AG09319 (cell line): ENCODE measurements at places on chromosomes 11 and 22.

DNA sequence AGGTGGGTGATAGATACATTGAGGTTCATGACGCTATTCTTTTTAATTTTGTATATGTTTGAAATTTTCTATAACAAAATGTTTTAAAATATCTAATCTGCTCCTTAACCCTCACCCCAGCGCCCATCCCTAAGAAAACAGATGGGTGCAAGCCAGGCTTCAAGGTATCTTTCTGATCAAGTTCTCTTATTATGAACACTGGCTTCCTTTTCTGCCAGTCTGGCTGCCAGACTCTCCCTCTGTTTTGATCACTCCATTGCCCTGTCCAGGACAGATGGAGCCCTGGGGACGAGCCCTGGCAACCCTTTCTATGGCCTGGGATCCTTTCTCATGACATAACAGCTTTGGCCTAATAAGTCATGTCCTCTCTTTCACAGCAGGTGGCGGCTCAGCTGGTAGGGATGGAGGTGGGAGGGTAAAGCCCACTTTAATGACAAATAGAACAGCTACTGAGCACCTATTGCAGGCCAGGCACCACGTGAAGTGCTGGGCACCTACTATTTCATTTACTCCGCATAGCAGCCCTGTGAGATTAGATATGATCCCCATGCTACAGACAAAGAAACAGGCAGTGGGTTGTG lies 38.4 kb downstream of the DRD2 start:
- no peak for DNase-seq

DNA sequence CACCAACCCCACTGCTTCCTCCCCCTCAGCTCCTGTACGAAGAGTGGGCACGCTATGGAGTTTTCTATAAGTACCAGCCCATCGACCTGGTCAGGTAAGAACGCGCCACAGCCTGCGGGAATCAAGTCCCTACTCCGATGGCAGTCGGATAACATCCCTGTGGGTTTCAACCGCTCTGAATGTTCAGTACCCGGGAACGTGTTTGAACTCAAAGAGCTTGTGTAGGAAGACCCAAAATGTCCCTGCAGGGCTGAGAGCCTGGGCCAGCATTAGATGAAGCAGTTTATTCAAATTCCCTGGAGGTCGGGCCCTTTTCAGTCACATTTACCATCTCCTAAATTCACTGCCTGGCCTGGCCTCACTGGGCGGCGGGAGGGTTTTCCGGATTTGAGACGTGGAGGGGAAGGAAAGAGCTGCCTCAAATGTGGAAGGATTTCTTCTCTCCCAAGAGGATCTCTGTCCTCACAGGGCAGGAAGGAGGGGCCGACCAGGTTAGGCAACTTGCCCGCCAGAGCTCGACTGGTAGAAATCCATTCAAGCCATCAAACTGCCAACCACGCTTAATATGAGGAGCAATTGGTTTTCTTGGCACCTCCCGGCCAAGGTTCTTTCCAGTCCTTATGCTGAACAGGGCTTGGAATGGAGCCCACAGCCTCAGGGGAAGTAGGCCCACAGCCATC lies 46.3 kb downstream of the ANO1 start:
- DNase-seq, result no peak

DNA sequence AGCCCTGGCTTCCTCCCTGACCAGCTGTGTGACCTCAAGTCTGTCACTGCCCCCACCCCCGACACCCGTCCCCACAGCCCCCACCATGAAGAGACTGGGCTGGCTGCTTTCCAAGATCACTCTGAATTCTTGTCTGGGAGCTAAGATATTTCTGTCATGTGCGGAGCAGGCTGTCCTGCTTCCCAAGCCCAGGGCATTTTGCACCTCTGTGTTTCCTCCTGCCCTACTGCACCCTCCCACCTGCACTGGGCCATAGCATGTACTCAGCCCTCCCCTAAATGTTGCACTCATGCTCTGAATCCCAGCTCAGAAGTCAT lies 30.3 kb upstream of the MYEOV start:
- DNase-seq, result no peak

DNA sequence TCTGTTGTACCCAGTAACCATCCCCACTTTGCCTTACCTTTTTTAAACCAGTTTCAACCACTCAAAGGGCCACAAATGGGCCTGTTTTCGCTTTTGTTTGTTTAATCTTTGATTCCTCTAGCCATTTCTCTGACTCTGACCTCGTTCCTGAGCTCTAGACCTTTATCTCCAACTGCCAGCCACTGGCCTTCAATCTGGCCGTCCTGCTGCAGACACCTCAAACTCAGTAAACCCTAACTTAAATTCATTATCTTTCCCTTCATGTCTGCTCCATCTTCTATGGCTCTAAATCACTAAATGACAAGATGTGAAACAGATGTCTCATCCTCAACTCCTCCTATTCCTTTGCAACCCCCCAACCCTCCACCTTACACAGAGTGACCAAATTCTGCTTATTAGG lies 1.3 kb upstream of the GDPD4 start:
- no peak for DNase-seq

DNA sequence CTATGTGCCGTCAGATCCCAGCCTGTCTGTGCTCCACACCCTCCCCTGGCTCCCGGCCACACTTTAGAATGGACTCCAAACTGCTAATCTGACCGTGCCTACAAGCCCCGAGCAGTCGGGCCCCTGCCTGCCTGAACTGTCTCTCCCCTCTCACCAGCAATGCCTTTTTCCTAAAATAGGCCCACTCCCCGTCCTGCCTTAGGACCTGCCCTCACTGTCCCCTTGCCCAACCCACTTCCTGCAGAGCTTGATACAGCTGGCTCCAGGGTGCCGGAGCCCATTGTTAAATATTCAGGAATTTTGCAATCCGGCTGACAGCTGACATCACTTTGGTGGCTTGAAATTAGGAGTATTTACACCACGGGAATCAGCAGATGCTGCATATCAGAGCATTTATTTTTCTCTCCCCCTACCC lies 21.4 kb downstream of the MN1 start:
- DNase-seq, result no peak

- DNase-seq, result no peak
Measured at GRCh38 chr22:25085930-25086901, 113.4 kb upstream of the CRYBB3 start.

- DNase-seq, result no peak
Measured at GRCh38 chr22:48099671-48100070, 1337.2 kb downstream of the TBC1D22A start.

GRCh38 chr11:103257360-103257759 lies 148.1 kb downstream of the DYNC2H1 start:
- DNase-seq, result no peak

GRCh38 chr22:47161631-47162030 lies 399.2 kb downstream of the TBC1D22A start:
- DNase-seq, result no peak

DNA sequence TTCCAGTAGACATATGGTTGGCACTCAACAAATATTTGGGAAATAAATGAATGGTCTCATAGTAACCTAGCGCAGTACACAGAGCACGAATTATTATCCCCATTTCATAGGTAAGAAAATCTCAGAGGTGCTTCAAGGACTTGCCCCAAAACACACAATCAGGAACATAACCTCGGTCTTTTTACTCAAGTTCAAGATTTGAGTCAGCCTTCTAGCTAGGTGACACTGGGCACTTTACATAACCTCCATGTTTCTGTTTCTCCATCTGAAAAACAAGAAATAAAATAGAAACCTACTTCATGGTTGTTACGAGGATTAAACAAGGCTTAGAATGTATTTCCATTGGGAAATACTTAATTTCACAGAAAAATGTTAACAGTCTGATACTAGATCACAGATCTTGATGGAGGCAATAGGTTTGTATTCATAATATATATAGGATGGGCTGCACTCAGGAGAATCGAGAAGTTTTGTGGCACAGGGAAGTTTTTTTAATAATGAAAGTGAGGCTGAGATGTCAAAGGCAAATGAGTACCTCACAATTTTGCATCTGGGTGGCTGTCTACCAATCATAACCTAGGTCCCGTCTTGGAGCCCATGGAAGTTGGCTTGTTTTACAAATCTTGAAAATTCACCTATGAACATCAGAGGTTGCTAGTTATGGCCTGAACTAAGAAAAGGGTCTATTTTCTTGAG lies 147.4 kb upstream of the ZC3H12C start:
- DNase-seq, result no peak

DNA sequence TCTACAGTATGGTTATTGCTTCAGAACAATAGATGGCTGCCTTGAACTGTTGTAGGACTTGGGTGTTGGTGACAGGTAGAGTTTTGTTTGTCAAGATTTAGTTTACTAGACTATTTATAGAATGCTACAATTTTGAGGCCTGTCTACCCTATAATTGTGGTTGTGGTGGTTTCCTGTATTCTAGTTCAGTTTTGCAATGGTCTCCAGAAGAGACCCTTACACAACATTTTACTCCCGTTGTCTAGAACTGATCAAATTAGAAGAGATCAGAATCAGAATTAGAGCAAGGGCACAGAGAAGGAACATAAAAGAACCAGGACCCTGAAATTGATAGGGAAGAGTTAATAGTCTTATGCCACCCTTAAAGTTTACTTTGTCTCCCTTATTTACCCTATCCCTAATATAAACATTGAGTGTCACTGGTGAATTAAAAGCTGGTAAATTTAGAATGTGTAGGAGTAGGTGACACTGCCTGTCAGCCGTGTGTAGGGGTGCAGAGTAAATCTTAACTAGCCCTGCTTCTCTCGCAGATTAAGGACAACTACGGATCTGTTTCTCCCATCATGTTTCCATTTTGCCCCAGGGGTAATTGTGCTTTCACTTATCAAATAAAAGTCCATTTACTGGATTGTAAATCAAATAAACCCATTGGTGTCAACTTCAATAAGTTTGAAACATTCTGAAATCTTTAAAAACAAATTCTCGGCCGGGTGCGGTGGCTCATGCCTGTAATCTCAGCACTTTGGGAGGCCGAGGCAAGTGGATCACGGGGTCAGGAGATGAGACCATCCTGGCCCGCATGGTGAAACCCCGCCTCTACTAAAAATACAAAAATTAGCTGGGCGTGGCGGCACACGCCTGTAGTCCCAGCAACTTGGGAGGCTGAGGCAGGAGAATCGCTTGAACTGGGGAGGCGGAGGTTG lies 10.9 kb upstream of the PHLDB1 start:
- no peak for DNase-seq

DNA sequence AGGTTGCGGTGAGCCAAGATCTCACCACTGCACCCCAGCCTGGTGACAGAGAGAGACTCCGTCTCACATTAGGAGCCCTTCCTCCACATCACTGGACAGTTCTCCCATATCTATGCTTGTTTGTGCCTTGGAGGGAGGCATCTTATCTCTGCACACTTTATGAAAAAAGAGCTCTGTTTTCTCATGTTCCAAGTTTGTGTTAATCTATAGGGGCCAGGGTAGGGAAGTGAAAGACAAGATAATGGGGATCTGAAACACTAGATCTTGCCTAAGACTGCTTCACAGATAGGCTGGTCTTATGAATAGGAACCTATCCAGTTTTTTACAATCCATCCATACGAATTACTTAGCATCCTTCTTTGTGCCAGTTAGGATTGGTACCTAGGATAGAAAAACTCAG lies 17.1 kb downstream of the OR6Q1 start:
- no peak for DNase-seq

DNA sequence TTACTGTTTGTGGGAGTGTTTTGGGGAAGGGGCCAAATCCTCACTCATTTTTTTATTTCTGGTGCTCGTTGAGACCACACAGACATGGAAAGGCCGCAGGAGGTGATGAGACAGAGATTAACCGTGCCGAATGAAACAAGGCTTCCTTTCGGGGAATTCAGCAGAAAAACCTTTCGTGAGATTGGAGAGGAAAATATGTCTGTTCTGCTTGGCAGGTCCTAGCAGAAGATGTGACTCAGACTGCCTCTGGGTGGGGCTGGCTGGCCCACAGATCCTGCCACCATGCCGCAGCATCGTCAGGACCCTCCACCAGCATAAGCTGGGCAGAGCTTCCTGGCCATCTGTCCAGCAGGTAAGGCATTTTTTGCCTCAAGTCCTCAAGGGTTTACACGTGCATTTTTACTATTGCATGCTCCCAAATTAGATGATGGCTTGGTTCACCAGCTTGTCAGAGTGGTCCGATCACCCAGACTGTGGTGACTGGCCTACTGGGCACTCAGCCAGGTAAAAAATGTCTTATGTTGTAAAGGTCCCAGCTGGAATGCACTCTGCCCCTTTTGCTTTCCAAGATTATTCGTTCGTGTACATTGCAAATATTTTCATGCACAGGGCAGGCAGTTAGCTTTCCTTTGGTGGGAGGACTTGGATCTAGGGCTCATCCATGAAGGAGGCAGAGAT lies 1.5 kb downstream of the DDB2 start:
- no peak for DNase-seq

GRCh38 chr22:35783943-35784614 lies 66.4 kb downstream of the APOL5 start:
- DNase-seq, result no peak

DNA sequence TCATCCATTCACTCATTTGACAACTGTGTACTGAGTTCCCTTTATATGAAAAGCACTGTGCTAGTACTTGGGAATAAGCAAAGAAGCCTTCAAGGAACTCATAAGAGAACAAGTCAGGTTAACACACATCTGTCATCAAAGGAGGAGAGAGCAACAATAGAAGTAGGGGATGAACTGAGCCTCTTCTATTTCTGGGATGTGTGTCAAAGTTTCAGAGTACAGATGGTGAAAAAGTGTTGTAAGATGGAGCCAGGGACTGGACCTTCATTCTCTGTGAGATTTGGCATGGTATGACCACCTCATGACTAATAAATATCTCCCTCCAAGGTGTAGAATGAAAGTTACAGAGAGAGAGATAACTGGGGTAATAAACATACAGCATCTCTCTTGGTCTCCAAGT lies 349.8 kb upstream of the PLET1 start:
- no peak for DNase-seq
